Naive thymus-derived CD8-positive, alpha-beta T cell (primary cell): ENCODE measurements at places on chromosomes 1 and 21.

DNA sequence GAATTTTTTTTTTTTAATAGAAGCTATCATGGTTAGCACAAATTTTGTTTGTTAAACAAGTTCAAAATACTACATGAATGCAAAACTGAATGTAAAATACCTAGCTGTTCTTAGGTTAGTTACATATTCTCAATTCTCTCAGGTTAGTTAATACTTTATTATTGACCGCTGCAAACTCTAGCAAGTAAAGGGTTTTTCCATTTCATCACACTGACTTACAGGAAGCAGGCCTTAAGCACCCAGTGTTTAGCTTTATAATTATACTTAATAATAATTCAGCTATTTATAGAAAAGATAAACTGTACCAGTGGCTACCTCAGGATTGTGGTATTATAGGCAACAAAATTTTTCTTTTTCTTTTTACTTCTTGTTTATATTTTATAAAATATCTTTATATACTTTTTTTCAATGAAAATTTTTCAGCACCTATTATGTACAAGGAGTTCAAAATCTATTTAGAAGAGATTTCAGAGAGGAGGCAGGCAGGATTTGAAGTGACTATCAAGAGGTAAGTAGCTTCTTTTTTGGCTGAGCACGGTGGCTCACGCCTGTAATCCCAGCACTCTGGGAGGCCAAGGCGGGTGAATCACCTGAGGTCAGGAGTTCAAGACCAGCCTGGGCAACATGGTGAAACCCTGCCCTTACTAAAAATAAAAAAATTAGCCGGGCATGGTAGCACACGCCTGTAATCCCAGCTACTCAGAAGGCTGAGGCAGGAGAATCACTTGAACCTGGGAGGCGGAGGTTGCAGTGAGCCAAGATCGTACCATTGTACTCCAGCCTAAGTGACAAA, 17.9 kb downstream of the PLPP3 start:
- DNase-seq: no peak

- DNase-seq: no peak
Measured at GRCh38 chr1:168454211-168454815, 89.5 kb downstream of the XCL2 start.

DNA sequence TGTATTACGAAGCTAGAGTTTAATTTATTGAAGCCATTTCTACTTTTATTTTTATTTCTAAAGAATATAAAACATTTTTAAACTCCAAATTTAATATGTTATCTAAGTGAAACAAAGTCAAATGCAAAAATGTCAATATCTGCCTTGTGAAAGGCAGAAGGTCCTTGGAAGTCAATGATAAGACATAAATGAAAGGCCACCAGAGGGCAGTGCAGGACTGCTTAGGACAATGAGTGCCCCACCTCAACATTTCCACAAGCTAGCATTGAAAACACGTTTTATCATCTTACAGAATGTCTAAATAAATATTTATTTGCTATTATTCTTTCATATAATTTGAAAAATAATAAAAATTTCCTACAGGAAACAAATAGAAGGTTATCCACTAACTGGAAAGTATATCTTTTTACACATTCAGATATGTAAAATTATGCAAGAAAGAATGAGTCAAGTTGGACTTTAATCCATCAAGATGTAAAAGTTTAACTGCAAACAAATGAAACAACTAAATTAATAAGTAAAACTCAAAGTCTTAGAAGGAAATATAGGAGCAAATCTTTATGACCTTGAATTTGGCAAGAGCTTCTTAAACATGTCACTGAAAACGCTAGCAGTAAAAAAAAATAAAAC, 140.1 kb upstream of the FMN2 start:
- peak; percentile 17 for DNase-seq

DNA sequence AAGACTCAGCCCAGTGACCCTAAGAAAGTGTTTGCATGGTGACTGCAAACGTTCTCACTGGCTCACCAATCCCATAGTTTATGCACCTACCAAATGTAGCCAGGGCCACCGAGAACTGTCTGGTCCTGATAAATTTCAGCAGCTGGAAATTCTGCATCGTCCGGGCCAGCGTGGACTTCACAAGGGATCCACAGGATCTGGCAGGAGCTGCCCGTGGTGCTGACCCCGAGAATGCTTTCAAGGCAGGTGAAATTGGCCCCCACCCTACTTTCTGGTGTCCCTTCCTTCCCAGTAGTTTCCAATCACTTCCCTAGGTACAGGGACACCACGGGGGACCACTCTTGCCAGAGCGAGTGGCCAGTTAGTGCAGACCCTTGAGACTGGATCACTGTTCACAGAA, 26.2 kb downstream of the UBASH3A start:
- no peak for DNase-seq

DNA sequence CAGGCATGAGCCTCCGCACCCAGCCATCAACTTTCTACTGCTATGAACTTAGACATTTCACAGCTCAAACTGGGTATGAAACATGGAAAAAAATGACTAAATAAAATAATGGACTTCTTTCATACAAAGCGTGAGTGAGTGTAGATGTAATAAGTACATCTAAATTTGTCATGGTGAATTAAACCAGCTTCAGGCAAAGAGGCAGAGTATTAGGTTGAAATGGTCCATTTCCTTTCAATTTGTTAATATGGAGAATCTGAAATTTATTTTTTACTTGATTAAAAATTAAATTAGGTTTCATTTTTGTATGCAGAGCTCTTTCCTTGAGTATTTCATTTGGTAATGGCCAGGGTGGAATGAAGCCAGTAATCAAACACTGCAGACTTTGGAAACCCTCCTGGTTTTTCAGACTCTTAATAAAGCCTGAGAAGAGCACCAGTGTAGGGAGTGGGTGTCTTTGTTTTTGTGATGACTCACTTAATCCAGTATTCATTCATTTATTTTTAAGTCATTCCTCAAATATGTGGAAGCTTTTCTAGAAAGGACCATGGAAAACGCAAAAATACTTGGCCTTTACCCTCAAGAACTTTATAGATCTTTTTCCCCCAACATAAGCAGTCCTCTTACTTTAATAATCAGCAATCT, 49.2 kb downstream of the ALG14 start:
- DNase-seq: no peak

GRCh38 chr21:35070436-35070835, 21.3 kb upstream of the RUNX1 start:
- DNase-seq: no peak

- no peak for DNase-seq
Measured at GRCh38 chr1:5430136-5430535, 562.1 kb downstream of the NPHP4 start.
